Myocyte (in vitro differentiated cells): ENCODE measurements at places on chromosomes 2 and 18. TPM values are rescaled to one million over a fixed set of nuclear protein-coding genes. Genes with fewer than 3 reads are reported as not detected.

Gene PSD4
- total RNA-seq, result 0.83 and 1.2 TPM in 2 replicates

Gene HOXD4
- total RNA-seq, result not detected in 2 replicates

Gene MARCHF4
- 0.19 and 0.21 TPM in 2 replicates for total RNA-seq

Gene VIT
- 0.10 TPM in 1 of 2 replicates, not detected in the other for total RNA-seq

Gene CCDC85A
- total RNA-seq, result 1.7 and 2.1 TPM in 2 replicates

Gene PROKR1
- not detected in 2 replicates for total RNA-seq

Gene TTR
- total RNA-seq, result not detected in 2 replicates
